Activated CD8-positive, alpha-beta memory T cell treated with anti-CD3 and anti-CD28 coated beads for 36 hours (primary cell): ENCODE measurements at places on chromosomes 5 and 9. TPM values are rescaled to one million over a fixed set of nuclear protein-coding genes. Genes with fewer than 3 reads are reported as not detected.

MARCOL gene
- total RNA-seq, result not detected

GEMIN5 gene
- 48.8 TPM for total RNA-seq

PRPF4 gene
- total RNA-seq, result 68.8 TPM

CLTA gene
- total RNA-seq, result 181 TPM

LHX3 gene
- not detected for total RNA-seq

AQP7 gene
- total RNA-seq, result not detected

SLC1A3 gene
- not detected for total RNA-seq

PCA3 gene
- total RNA-seq, result not detected

SLC34A1 gene
- not detected for total RNA-seq

LHX6 gene
- not detected for total RNA-seq

AQP3 gene
- 1.6 TPM for total RNA-seq

PCDHB12 gene
- not detected for total RNA-seq

PCDHGB7 gene
- total RNA-seq, result not detected

FOXD4L4 gene
- 0.11 TPM for total RNA-seq

ZFAND5 gene
- total RNA-seq, result 85.8 TPM

LCP2 gene
- total RNA-seq, result 244 TPM

USP20 gene
- 52.2 TPM for total RNA-seq

ROPN1L gene
- total RNA-seq, result 0.29 TPM

SPAAR gene
- total RNA-seq, result not detected

RASGRF2 gene
- total RNA-seq, result 15.5 TPM

ACSL6 gene
- 23.4 TPM for total RNA-seq

NOXA1 gene
- 0.40 TPM for total RNA-seq

DRD1 gene
- total RNA-seq, result not detected

PCDHB11 gene
- not detected for total RNA-seq

CDKN2B gene
- total RNA-seq, result 0.04 TPM

TCF7 gene
- 24.4 TPM for total RNA-seq

PCDHAC2 gene
- not detected for total RNA-seq
